Activated T-helper 2 cell treated with anti-CD3 and anti-CD28 coated beads, Interferon-gamma antibody, Interleukin-2, Interleukin-4, amounts not matched to agents 10 μg/mL and 5 μg/mL and 100 μg/mL, durations not matched to agents 14 hours and 24 hours and 36 hours (primary cell): ENCODE measurements at places on chromosomes 2 and 18.

- DNase-seq = no peak
- no peak overlapping the region for H3K27ac ChIP-seq
- no peak overlapping the region for H3K4me3 ChIP-seq
- H3K4me1 ChIP-seq = peaks cover 6% of the 10 kb centered on the region
- peaks cover 1% of the 10 kb centered on the region for H3K27me3 ChIP-seq
Measured at GRCh38 chr2:100247256-100248043, 74.9 kb downstream of the LONRF2 start.

DNA sequence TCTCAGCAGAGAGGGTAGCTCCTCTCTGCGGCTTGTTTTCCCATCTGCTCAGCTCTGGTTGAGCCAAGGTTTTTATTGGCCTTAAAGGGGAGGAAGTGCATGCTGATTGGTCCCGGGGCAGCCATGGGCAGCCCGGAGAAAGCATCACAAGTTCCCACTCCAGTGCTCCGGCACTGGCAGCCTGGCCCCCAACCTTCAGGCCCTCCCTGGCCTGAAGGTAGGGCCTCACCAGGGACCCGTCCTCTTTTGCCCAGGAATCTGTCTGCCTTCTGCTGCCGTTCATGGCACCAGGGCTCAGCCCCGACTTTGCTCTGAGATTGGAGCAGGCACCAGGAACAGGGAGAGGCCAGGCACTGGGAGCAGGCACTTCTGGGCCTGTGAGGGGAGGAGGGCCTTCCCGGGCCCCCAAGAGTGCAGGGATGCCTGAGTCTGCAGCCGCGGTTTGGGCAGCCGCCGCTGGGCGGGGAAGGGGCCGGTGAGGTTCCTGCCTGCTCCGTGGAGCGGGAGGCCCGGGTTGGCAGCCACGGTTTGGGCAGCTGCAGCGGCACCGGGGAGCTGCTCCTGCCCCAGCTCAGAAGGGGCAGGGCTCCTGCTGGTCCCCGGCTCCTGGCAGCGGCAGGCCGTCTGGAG, 17.5 kb upstream of the ILKAP start:
- H3K27ac ChIP-seq = no peak overlapping the region
- H3K4me3 ChIP-seq = no peak overlapping the region
- no peaks in the 10 kb centered on the region for H3K36me3 ChIP-seq
- no peaks in the 10 kb centered on the region for H3K4me1 ChIP-seq

DNA sequence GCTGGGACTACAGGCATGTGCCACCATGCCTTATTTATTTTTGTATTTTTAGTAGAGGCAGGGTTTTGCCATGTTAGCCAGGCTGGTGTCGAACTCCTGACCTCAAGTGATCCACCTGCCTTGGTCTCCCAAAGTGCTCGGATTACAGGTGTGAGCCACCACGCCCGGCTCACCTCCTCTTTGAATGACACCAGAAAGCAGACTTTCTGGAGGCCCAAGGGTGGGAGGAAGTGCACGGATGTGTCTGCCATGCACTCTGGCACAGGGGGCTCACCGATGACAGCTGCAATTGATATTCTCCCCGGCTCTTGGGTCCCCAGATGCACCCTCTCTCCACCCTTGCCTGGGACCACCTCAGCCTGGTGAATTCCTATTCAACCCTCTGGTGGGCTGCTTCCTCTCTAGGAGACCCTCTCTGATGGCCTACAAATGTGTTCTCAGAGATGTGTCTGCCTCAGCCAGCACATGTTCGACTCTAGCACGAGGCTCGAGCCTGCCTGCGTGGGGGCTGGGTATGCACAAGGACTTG, 87.3 kb downstream of the SEPTIN10 start:
- DNase-seq = no peak
- H3K27me3 ChIP-seq = peaks cover 3% of the 10 kb centered on the region
- H3K27ac ChIP-seq = no peak overlapping the region
- no peaks in the 10 kb centered on the region for H3K4me1 ChIP-seq

- H3K4me1 ChIP-seq = peaks cover 24% of the 10 kb centered on the region
- no peak overlapping the region for H3K4me3 ChIP-seq
- H3K36me3 ChIP-seq = peaks cover 16% of the 10 kb centered on the region
Measured at GRCh38 chr2:10350761-10351160, 48.1 kb downstream of the HPCAL1 start.

- H3K4me3 ChIP-seq = no peak overlapping the region
- no peaks in the 10 kb centered on the region for H3K4me1 ChIP-seq
- no peak for DNase-seq
Measured at GRCh38 chr18:14970027-14970426, 222.1 kb downstream of the ANKRD30B start.

DNA sequence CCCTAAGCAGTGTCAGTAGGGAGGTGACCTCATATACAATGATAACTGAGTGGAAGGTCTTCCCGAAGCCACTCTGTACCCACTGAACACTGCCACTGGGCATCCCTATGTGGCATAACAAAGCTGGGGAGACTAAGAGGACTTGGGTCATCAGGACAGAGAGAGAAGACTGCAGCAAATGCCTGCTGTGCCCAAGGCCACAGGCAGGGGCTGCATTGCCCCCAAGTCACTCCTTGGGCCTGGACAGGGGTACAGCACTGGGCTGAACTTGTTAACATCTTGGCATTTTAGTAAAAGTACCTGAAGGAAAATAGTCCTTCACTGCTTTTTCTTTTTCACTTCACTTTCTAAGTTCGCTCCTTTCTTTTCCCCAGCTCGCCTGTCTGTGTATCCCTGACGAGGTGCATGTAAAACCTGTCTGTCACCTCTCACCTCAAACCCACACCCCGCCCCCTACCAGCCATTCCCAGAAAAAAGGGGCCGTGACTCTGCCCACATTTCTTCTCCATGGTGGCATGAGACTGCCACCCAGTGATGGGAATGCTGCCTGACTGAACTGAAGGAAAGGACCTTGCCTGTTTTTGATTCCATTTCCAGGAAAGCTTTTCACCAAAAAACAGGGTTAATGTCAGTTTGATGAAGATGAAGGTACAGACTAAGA, 62.9 kb downstream of the MTHFD2 start:
- no peak overlapping the region for H3K27ac ChIP-seq
- no peaks in the 10 kb centered on the region for H3K36me3 ChIP-seq
- no peaks in the 10 kb centered on the region for H3K27me3 ChIP-seq
- H3K4me1 ChIP-seq = peaks cover 4% of the 10 kb centered on the region
- H3K4me3 ChIP-seq = no peak overlapping the region

DNA sequence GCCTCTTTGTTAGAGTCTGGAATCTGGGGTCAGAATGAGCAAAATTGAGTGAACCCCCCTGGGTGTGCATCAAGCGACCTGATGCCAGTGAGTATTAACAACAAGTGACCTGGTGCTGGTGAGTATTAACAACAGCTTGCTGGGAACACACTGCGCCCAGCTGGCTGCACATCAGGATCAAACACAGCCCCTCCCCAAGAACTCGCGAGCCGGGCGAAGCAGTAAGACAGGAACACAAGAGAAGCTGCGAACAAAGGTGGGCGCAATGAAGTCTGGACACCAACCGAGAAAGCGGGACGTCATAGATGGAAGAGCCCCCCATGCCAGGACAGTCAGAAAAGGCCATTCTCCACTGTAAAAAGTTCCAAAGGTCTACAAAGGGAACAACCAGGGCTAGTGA, 34.3 kb downstream of the CRACDL start:
- no peak for DNase-seq
- H3K36me3 ChIP-seq = no peaks in the 10 kb centered on the region
- H3K4me1 ChIP-seq = no peaks in the 10 kb centered on the region
- no peak overlapping the region for H3K4me3 ChIP-seq
- H3K27me3 ChIP-seq = peaks cover 10% of the 10 kb centered on the region

GRCh38 chr2:112869258-112869842, 32.8 kb upstream of the IL1B start:
- no peak overlapping the region for H3K27ac ChIP-seq
- no peak for DNase-seq
- H3K4me1 ChIP-seq = peaks cover 4% of the 10 kb centered on the region

DNA sequence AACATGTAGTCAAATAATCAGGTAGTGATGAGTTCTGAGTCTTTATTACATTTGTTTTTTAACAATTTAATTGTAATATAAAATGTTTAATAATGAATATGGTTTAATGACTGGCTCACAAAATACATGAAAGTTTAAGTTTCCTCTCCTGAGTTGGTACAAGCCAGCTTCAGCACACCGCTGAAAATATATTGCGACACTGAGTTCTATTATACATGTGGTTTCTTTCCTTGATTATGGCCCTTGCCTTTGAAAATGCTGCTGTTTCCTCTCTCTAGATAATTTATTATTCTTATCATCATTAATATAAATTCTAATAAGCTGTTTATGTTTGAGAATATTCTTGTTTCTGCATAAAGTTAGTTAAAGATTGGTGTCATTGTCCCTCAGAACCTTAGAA, 249.3 kb downstream of the PARD3B start:
- H3K4me3 ChIP-seq = no peak overlapping the region
- no peak overlapping the region for H3K27ac ChIP-seq
- H3K36me3 ChIP-seq = no peaks in the 10 kb centered on the region
- DNase-seq = no peak

DNA sequence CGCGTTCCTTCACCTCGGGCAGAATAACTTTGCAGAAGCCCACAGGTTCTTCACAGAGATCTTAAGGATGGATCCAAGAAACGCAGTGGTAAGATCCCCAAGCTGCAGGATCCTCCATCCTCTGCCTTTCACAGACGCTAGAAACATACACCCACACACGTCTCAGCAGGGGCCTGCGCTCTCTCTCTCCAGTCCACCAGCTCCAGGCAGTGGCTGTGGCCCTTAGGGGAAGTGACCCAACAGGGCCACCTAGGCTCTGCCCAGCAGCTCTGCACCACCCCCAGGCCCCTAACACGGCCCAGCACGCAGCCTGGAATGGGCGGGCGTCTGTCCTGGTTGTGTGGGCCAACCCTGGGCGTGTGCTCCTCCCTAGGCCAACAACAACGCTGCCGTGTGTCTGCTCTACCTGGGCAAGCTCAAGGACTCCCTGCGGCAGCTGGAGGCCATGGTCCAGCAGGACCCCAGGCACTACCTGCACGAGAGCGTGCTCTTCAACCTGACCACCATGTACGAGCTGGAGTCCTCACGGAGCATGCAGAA, 40.4 kb downstream of the ADI1 start:
- no peak overlapping the region for H3K27ac ChIP-seq
- no peaks in the 10 kb centered on the region for H3K4me1 ChIP-seq
- no peak overlapping the region for H3K4me3 ChIP-seq
- H3K27me3 ChIP-seq = no peaks in the 10 kb centered on the region

DNA sequence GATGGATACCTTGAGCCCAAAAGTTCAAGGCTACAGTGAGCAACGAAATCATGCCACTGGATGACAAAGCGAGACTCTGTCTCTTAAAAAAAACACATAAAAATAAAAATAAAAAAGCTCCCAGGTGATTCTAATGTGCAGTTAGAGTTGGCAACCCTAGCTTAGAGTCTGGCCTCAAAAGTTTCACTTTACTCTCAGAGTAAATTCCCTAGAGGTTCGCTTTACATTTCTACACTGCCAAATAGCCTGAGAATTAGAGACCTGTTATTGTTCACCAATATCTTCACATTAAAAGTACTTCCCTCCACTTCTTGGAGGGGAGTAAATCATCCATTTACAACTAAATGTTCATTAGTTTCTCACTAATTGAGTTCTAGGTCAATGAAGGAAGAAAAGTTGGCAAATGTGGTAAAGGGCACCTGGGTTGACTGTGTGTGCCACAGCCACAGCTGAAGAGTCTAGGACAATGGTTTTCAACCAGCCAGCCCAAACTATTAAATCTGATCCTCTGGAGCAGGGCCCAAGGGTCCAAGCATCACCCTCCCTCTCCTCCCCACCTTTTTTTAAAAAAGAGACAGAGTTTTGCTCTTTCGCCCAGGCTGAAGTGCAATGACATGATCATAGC, 15.2 kb upstream of the TMEM37 start:
- H3K4me3 ChIP-seq = no peak overlapping the region
- H3K4me1 ChIP-seq = peaks cover 1% of the 10 kb centered on the region
- H3K36me3 ChIP-seq = no peaks in the 10 kb centered on the region
- H3K27ac ChIP-seq = no peak overlapping the region
- DNase-seq = no peak
- H3K27me3 ChIP-seq = peaks cover 13% of the 10 kb centered on the region

DNA sequence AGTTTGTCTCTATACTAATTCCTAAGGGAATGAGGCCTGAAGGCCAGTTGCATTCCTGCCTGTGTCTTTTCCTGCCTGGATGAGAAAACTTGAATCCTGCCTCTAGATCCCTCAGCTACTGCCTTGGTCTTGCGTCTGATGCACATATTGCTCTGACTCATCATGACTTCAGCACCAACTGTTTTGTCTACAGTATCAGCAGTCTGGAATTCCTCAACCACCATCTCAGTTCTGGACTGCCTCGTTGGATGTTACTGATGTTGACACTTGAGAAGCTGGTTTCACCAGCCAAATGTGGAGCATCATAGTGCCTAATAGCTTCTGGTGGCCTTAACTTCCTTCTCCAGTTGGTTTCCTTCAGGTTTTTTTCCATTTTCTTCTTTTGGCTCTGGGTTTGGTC, 211.0 kb downstream of the CTNNA2 start:
- H3K27me3 ChIP-seq = no peaks in the 10 kb centered on the region
- H3K4me3 ChIP-seq = no peak overlapping the region
- H3K4me1 ChIP-seq = no peaks in the 10 kb centered on the region
- no peak overlapping the region for H3K27ac ChIP-seq
- no peak for DNase-seq

DNA sequence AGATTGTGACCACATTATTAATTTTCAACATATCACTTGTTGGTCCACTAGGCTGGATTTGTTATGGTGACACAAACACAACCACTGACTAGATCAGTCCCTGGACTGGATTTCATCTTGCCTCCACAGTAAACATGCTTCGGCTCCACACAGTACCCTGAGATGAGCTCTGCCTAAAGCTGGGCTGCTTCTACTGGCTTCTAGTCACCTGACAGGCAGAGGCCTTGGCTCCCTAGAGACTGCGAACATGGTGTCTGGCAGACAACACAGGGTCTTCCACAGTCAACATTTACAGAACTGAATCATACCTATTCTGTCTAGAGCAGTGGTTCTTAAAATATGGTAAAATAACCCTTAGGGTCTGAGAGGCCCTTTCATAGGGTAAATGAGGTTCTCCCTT, 69.2 kb downstream of the RIT2 start:
- no peak for DNase-seq
- no peaks in the 10 kb centered on the region for H3K36me3 ChIP-seq
- no peaks in the 10 kb centered on the region for H3K27me3 ChIP-seq
- no peak overlapping the region for H3K4me3 ChIP-seq

GRCh38 chr18:3875376-3875775, 425.4 kb downstream of the TGIF1 start:
- no peak for DNase-seq
- no peaks in the 10 kb centered on the region for H3K4me1 ChIP-seq
- H3K36me3 ChIP-seq = no peaks in the 10 kb centered on the region

DNA sequence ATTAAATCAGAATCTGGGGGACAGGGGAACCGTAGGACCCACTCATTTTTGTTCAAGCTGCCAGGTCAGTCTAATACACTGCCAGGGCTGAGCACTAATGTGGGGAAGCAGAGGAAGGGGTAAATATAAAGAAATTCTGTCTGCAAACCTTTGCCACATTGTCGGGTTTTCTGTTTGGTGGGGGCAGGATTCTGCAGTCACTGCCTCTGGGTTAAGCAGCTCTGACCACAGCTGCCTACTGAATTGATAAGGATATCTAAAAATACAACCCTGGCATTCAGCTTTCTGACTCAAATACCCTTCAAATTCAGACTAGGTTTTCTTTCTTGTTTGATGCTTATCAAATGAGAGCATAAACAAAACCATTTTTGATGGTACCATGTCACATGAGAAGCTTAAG, 6.0 kb downstream of the DNER start:
- H3K4me3 ChIP-seq = no peak overlapping the region
- H3K36me3 ChIP-seq = no peaks in the 10 kb centered on the region
- no peak for DNase-seq
- H3K4me1 ChIP-seq = no peaks in the 10 kb centered on the region
- H3K27me3 ChIP-seq = peaks cover 55% of the 10 kb centered on the region

GRCh38 chr2:54423213-54423612, 32.9 kb upstream of the SPTBN1 start:
- H3K36me3 ChIP-seq = no peaks in the 10 kb centered on the region
- no peak overlapping the region for H3K27ac ChIP-seq
- peaks cover 2% of the 10 kb centered on the region for H3K27me3 ChIP-seq
- peaks cover 3% of the 10 kb centered on the region for H3K4me1 ChIP-seq
